ENCODE measurements at places on chromosomes 16 and 17.

- no peak for DNase-seq
These were observed 27.4 kb downstream of the RAB11FIP4 start for GRCh38 chr17:31418773-31419350.

- no peak for DNase-seq
These were observed 72.9 kb downstream of the METRNL start for GRCh38 chr17:83152227-83152744.

DNA sequence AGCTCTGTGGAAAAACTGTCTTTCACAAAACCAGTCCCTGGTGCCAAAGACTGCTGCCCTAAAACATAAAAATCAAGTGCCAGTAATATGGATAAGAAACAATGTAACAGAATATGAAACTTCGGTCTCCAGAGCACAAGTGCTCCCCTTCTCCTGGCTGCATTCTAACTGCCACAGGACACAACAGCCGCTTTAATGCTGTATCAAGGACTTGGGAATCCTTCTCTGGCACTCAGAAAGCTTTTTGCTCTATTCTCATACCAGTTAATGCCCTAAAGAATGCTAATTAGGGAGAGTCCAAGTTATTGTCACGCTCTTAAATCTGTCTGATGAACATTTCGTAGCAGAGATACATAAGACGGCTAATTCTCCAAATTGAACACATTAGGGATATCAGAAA lies 90.9 kb downstream of the PARN start:
- DNase-seq: no peak

- no peak for DNase-seq
These were observed 22.1 kb downstream of the NME2 start for GRCh38 chr17:51188271-51188833.

DNA sequence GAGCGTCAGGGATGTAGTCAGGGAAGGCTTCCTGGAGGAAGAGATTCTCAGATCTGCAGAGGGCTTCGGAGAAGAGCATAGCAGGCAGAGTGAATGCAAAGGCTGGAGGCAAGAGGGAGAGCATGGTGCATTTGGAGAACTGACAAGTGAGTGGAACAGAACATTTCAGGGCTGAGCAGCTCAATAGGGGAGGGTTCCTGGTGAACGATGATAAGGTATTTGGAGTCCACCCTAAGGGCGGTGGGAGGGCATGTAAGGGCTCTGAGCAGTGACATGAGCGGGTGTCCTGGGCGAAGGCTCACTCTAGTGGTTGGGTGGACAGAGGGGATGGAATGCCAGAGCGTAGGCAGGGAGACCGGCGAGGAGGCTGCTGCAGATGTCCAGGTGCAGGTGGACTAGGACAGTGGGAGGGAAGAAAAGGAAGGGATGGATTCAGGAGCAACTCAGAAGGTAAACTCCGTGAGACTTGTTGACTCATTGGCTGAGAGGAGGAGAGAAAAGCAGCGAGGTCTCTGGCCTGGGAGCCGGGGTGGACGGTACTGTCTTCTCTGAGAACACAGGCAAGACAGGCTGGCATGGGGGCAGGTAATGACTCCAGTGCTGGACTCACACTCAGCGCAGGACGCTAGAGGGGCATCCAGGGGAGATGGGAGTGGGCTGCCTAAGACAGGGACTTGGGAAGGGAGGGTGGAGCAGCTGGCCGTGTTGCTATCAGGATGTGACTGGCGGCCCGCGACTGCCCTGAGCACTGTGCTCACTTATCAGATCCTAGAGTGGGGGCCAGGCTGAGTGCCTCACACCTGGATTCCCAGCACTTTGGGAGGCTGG lies 1.4 kb upstream of the PITPNA start:
- DNase-seq: no peak

- DNase-seq: no peak
These were observed 7.0 kb downstream of the CD2BP2 start for GRCh38 chr16:30348113-30348512.

DNA sequence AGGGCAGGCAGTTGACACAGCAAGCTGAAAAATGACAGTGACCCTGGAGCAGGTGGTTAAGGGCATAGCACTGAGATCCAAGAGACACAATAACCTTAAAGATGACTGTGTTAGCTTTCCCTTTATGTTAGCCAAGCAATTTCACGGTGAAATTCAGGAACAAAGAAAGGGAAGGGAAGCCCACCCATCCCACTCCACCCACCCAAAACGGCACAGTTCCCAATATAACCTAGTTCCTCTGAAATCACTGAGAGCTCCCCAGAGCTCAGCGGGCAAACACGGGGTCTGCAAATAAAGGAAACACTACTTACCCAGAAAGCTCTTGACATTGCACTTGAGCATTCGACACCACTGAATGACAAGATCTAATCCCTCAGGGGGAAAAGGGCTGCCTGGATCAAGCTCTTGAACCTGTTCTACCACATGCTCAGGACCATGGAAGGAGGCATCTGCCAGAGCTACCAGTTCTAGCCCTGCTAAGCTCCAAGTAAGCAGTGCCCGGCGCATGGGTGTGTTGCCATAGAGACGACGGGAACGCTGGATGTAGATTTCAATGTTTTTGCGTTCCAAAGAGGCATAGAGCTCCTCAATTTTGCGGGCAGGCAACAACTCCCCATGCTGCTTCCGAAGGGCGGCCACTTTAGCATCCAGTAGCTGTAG lies 10.6 kb downstream of the BLTP2 start:
- DNase-seq: no peak

DNA sequence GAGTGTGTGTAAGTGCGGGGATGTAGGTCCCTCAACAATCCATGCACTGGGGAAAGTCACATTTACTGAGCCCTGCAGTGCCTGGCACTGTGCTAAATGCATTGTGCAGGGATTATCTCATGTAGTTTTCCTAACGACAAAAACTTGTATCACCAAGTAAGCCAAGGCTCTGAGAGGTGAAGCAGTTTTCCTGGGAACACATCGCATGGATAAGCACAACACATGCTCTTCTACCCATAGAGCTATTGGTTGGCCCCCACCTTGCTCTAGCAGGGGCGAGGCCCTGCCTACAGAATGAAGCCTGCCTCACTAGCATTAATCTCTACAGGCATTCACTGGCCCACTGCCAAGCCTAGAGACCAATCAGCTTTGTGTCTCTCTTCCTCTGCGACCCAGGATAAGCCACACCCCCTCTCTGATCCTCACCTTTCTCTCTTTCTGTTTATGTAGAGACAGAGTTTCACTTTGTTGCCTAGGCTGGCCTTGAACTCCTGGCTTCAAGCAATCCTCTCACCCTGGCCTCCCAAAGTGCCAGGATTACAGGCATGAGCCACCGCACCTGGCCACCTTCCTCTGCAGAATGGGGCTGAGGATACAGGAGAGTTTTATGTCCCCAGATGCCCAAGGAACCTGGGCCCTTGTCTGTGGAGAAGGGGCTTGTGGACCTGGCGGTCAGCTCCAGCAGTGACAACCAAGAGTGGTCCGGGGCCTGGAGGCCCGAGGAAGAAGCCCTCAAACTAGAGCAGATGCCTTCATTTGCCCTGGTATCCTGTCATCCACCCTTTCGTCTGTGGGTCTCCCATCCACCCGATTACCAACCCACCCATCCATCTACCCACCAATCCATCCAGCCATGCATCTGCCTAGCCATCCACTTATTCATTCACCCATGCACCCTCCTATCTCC lies 12.8 kb downstream of the CDH16 start:
- no peak for DNase-seq

GRCh38 chr17:69528035-69528434 lies 113.5 kb downstream of the MAP2K6 start:
- DNase-seq: no peak

GRCh38 chr16:79269211-79269863 lies 331.2 kb downstream of the MAF start:
- no peak for DNase-seq

DNA sequence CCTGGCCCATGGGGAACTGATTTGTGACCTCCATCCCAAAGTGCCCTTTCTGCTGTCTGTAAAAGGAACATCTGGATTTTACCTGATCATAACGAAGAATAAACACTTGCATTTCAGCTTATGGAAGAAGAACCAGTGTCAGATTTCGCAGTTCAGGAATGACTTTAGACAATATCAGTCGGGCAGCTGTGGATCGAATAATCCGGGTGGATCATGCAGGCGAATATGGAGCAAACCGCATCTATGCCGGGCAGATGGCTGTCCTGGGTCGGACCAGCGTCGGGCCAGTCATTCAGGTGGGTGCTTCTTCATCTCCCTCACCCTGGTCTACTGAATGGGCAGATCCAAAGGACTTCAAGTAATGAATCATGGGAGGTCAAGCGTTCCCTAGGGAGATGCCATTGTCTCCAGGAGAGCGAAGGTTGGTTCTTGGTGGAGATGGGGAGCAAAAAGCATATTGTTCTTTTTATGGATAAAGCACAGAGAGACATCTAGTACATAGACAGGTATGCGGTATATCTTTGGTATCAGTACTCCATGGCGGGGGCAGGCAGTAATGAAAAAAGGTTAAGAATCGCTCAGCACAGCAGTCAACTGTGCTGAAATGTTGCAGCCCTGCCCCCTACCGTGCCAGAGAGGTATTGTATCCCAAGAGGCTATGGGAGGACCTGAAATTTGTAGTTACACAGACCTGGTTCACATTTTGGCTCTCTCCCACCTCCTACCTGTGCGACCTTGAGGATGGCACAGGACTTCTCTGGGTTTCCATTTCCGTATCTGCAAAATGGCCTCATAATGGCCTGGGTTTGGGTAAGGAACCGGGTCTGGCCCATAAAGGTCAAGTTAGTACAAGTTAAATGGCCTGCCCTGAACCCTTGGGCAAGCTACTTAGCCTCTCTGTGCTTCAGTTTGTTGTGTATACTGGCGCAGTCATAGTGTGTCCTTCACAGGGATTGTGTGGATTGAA lies 4.7 kb downstream of the COQ7 start:
- DNase-seq: no peak

DNA sequence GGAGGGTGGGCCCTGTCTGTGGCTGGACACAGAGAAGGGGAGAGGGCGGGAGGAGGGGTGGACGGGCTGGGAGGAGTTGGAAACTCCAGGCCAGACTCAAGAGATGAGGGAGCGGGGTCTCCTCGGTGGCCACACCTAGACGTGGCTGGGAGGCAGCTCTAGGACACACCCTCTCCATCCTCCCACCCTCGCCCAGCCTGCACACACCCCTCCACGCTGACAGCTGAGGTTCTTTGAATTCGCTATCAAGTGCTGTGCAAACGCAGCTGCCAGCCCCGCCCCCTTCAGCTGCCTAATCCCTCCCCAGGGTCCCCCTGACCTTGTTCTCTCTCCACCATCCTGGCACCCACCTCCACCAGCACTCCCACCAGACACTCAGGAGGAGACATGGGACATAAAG lies 48.7 kb downstream of the DNAH17 start:
- no peak for DNase-seq

DNA sequence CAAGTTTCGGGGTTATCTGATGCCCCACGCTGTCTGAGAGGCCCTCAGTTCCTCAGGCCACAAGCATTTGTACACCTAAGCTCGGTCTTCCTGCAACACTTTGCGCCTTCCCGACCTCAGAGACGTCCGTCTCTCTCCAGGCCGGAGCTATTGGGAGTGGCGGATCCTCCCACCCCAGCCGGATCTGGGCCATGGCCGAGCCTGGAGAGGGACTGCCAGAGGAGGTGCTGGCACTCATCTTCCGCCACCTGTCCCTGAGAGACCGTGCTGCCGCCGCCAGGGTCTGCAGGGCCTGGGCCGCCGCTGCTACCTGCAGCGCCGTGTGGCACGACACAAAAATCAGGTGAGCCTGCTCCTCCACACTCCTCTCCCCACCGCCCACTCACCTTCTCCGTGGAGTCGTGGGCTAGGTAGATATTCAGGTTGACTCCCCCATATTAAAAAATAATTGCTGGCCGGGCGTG lies 1.9 kb downstream of the FBXL8 start:
- DNase-seq: no peak
